ENCODE measurements at places on chromosomes 12 and 14.

- no peak for DNase-seq
Measured at GRCh38 chr14:65790172-65790815, 377.8 kb downstream of the FUT8 start.

DNA sequence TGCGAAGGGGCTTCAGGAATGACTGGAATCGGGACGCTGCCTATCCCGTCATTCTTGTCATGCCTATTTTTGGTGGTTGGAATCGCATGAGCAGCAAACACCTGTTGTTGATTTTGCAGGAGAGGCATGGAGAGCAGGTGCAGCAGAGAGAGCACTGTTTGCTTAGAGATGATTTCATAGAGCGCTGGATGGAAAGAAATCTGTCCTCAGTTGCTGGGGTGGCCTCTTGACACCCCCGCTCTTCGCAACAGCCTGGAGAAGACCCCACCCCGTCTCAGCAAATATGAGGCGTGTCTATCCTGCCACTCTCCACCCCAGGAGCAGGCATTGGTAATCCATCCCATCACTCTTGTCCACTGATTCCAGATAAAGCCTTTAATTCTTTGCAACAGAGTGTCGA lies 19.3 kb upstream of the NCOR2 start:
- peak; percentile 95 for DNase-seq

- DNase-seq: no peak
Measured at GRCh38 chr12:104930388-104931326, 27.4 kb downstream of the SLC41A2 start.

GRCh38 chr14:74983343-74983742 lies 19.4 kb upstream of the EIF2B2 start:
- DNase-seq: no peak

DNA sequence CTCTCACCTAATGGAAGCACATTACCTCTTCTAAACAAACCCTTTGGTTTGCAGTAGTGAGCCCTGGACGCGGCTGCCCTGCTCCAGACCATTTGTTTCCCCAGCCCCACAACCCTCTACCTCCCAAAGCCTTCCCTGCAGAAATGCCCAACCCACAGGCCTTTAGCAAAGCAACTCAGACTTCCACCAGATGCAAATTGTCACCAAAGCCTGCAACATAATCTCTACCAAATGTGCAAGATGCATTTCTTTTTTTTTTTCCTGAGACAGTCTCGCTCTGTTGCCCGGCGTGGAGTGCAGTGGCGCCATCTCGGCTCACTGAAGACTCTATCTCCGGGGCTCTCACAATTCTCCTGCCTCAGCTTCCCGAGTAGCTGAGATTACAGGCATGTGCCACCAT lies 56.2 kb downstream of the VWF start:
- DNase-seq: no peak

- no peak for DNase-seq
Measured at GRCh38 chr14:72523424-72524294, 370.2 kb downstream of the DPF3 start.

DNA sequence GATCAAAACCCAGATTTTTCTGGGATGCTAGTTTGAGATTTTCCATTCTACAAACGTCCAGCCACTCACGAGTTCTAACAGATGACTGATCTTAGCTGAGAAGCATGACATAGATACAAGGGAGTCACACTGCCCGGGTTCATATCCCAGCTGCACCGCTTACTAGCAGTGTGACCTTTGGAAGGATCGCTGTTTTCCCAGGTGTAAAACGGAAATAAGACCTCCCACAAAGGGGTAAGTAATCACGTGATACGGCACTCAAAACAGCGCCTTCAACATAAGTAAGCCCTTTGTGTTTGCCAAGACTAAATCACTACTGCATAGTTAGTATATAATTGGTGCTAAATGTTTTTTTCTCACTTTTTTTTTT lies 624 bp upstream of the PWP1 start:
- DNase-seq: peak; percentile 25

DNA sequence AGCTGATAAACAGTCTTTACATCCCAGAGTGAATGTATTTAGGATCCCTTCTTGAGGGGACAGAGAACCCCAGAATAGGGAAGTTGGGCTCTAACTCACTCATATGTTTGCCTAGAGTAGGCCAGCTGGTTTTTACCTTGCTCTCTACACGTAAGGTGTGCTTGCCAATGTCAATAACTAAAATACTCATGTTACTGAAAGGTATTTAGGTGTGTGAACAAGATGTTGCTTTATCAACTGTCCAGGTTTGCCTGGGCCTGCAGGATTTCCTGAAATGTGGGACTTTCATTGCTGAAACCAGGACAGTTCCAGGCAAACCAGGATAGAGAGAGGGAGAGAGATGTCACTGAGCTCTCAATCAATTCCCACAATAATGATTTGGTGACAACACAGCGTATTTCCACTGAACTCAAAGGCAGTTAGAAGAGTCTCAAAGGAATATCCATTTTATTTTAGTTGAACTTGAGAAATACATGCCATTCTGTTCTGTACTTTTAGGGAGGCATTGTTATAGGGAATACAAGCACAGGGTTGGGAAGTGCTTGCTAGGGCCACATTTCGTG lies 171.7 kb downstream of the NRXN3 start:
- no peak for DNase-seq

DNA sequence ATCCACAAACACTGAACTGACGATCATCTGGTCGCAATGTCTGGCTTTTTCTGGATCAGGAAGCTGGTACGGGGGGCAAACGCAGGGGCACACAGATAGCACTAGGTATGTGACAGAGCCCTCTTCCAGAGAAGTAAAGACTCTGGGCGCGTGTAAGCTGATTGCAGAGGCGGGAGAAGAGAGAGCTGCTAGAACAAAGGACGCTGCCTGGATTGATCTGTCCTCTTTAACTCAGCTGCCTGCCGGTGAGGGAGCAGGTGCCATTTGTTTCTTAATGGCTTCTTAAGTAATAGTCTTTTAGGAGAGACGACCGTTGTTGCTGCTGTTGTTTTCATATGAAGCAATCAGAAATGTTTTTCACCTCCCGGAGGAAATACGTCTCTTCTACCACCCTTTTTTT lies 77.3 kb downstream of the GLT1D1 start:
- DNase-seq: peak; percentile 29

- DNase-seq: no peak
Measured at GRCh38 chr14:106094654-106095189, 568.3 kb downstream of the TMEM121 start.

DNA sequence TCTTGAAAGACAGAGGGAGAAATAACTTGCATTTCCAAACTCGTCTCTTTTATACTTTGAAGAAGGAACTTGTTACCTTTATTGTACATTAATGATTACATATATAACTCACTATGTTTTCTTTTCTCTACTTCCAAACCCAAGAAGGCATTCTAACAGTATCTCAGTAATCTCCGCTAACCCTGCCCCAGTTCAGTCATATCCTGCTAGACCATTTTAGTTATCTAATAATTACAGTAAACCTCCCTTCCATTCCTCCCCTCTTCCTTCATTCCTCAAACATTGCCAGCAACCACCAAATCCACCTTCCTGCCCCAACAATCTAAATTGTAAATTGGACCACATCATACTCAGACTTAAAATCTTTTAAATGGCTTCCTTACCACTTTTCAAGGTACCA lies 30.6 kb downstream of the STK38L start:
- no peak for DNase-seq

DNA sequence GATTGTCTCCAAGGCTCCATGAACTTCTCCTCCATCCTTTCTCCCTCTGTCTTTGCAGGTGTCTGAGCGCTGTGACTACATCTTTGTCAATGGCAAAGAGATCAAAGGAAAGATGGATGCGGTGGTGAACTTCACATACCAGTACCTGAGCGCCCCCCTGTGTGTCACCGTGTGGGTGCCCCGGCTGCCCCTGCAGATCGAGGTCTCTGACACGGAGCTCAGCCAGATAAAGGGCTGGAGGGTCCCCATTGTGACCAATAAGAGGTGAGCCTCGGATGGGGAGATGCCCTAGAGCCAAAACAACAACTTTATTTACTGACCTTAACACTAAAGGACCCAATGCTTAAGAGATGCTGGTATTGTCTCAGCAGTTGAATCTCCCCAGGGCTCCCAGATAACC lies 130.0 kb downstream of the SLC15A4 start:
- DNase-seq: no peak

DNA sequence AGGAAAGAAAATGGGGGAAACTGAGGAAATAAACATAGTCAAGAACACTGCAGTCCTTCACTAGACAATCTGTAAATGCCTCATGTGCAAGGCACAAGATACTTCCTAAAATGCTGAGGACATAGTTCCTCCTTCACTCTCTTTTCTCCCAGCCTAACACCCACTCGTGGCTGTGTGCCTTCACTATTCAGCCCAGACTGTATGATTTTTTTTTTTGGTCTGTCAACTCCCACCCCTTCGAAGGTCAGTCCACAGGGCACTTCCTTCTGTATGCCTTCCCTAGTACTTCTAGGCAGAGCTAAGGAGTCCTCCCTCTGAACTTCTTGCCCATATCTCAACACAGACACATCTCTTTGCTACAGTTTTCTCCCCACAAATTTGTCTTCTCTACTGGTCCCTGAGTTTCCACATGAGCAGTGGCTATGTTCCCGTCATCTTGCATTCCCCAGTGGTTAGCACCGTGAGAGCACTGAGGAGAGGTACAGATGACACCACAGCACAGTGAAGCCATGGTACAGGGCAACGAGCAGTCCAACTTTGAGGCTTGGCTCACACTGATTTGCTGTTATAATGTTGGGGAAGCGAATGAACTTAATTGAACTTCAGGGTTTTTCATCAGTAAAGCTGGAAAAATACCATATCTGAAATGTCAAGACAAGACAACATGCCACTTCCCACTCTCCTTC lies 24.1 kb upstream of the SYCP3 start:
- DNase-seq: no peak

Data from NCI-H2029 treated with DMSO at 0.1 percent for 48 hours (cell line).